ENCODE measurements at places on chromosomes 7 and 10.

GRCh38 chr10:6912424-6912823, 332.3 kb upstream of the PRKCQ start:
- no peak for DNase-seq

DNA sequence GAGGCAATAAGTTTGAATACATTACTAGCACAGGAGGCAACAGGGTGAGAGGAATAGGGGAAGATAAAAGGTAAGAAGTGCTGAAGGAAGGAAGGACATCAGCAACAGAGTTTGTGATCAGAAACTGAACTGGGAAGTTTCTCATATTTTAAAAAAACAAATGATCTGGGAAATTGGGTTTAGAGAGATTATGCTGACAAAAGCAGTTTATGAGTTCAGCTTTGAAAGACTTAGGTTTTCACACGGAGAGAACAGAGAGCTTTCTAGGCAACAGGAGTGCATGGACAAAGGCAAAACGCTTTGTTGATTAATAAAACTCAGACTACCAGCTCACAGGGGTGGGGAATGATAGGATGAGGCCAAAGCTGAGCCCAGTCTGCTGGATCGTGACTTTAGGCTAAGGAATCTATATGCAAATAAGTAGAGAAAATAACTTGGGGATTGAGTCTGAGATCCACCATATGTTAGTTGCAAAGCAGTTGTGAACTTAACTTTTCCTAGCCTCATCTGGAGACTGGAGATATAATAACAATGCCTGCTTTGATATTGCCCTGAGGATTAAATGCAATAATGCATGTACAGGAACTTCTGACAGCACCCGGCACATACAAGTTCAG, 4.2 kb downstream of the OSBPL3 start:
- DNase-seq: no peak

GRCh38 chr10:80474941-80475340, 20.8 kb downstream of the TSPAN14 start:
- no peak for DNase-seq

GRCh38 chr10:69549959-69550358, 23.3 kb downstream of the NEUROG3 start:
- no peak for DNase-seq

- no peak for DNase-seq
These were observed 232.1 kb downstream of the PTPRN2 start for GRCh38 chr7:158355456-158356065.

- DNase-seq: no peak
These were observed 88.8 kb downstream of the JCAD start for GRCh38 chr10:29970576-29970975.

GRCh38 chr7:17672783-17673182, 267.5 kb downstream of the SNX13 start:
- no peak for DNase-seq

GRCh38 chr10:23198940-23199767, 7.0 kb downstream of the PTF1A start:
- DNase-seq: no peak

DNA sequence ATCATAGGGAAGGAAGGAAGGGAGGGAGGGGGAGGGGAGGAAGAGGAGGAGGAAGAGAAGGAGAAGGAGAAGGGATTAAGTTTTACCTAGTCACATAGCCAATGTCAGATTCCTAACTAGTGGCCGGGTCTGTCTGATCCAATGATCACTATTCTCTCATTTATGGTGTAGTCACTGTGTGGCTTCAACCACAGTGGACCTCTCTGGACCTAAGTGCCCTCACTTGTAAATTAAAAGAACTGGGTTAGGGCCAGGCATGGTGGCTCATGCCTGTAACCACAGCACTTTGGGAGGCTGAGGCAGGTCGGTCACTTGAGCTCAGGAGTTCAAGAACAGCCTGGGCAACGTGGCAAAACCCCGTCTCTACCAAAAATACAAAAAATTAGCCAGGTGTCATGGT, 6.6 kb upstream of the SERPINE1 start:
- no peak for DNase-seq

- DNase-seq: no peak
These were observed 105.3 kb downstream of the SORCS1 start for GRCh38 chr10:107059068-107059804.

DNA sequence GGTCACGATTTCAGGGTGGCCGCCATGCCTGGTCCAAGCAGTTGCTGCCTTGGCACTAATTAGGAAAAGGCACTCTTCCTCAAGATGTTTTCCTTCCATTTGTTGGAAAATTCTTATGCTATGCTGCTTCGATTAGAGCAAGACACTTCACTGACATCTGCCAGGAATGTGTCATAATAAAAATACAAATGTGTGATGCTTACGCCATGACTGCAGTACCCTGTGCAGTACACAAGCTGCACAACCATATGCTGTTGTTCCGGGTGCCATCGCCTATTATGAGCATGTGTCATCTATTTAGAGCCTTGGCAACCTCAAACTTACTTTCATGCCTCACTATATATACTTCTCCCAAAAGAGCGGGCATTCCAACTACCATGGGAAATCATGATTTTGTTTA, 14.9 kb upstream of the MPP7 start:
- DNase-seq: no peak

- no peak for DNase-seq
These were observed 4.9 kb downstream of the SRRT start for GRCh38 chr7:100879685-100880261.

- DNase-seq: no peak
These were observed 765.8 kb downstream of the KCNMA1 start for GRCh38 chr10:76871697-76872295.

GRCh38 chr7:44767912-44768627, 19.4 kb downstream of the ZMIZ2 start:
- no peak for DNase-seq

DNA sequence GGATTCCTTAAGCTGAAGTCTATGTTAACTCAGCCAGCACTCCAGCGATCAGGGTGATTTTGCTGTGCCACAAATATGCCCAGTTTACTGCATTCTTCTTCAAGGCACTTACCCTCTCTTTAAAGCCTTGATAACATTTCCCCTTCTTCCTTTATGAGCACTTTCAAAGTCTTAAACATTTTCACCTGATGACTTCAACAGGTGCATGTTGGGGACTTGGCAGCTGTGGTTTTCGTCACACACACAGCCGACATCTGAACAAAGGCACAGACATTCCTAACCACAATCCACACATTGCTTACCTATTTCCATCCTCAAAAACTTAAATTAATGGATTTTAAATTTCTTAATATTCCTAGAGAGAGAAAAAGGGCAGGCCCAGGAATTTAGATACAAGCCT, 331.5 kb downstream of the CRPPA start:
- no peak for DNase-seq

GRCh38 chr7:145692237-145692950, 424.2 kb upstream of the CNTNAP2 start:
- DNase-seq: no peak

DNA sequence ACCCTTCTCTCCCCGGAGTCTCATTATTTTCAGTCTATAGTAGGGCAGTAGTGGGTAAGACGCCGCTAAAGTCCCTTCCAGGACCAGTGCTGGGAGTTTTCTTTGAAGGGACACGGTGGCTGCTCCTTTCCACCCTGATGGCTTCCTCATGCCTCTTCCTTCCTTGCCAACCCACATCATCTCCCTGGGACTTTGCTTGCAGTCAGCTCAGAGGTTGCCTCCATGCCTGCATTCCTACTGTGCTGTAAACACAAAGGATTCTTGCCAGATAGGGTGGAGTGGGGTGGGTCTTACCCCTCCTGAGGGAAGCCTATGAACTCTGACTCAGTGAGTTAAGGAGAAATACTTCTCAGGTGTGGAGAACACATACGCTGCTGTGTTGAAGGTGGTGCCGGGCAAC, 59.9 kb upstream of the IGFBP3 start:
- DNase-seq: no peak

GRCh38 chr7:42189535-42189934, 47.5 kb downstream of the GLI3 start:
- no peak for DNase-seq

GRCh38 chr10:68792115-68792514, 35.2 kb upstream of the STOX1 start:
- no peak for DNase-seq

DNA sequence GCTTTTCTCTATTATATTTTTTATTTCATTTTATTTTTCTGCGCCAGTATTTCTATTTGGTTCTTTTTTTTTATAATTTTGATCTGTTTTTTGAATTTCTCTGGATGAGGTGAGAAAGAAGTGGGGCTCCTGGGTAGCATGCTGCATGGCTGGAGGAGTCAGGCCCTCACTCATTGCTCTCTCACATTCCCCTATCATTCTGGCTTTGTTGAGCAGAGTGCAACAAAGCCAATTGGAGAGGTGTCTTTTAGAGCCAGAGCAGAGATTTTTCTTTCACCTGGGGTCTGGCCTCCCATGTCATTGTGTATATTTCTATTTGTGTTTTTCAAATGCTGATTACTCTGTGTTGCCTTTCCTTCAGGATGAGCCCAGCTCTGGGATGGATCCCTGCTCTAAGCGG, 330.0 kb upstream of the CDC14C start:
- DNase-seq: no peak

DNA sequence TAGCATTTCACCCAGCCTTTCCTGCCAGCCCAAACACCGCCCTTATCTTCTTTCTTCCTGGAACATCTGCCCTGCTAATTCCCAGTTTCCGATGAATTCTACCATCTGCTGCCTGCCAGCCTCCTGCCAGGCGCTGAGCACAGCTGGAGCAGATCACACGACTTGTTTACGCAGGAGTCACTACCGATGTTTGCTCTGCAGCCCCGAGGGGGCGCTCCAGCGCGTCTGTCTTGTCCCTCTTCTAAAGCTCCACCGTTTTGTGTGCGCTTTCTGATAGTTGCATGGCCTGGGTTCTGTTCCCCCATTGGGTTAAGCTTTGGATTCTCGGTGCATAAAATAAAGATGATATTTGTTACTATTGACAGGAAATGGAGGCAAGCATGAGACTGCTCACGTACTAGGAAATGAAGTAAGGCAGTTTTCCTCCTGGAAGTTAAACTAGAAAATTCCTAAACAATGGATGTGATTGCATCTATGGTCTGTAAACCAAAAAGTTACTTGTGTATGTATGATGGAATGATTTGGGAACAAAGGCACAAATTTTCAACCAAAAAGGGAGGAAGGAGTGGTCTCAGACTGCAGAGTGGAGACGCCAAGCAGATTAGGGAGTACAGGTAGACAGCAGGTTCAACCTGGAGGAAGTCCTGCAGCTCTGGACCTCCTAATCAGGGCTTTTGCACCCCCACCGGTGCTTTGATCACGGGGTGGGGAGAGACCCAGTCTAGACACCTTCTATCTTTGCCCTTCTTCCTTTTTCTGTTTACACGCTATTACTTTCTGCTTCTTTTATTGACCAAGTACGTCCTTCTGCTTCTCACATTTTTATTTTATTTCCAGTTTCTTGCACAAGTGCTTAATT, 2.2 kb upstream of the RBM17 start:
- DNase-seq: peak; percentile 90

DNA sequence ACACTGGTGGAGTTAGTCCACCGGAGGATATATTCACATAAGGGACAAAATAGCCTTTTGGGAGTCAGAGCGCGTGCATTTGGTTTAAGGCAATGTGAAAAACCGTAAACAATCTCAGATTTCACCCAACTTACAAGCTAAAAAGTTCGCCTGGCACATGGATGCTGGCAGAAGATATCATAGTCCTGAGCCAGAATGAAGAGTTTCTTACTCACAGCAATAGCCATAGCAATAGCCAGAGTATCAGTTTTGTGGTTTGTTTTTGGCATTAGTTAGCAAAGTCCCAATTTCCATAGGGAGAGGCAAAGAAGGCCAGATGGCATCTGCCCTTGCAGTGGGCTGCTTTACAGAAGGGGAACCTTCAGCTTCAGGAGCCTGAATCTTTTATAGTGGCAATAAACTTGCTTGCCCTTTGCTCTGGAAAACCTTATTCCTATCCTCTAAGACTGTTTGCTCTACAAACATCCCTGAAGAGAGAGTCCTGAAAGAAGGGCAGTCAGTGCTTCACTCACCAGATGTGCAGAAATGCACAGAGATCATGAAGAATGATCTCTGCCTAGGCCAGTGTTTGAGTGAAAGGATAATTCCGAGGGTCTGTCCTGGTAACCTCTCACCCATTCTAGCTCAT, 28.7 kb upstream of the RSBN1L start:
- DNase-seq: no peak

DNA sequence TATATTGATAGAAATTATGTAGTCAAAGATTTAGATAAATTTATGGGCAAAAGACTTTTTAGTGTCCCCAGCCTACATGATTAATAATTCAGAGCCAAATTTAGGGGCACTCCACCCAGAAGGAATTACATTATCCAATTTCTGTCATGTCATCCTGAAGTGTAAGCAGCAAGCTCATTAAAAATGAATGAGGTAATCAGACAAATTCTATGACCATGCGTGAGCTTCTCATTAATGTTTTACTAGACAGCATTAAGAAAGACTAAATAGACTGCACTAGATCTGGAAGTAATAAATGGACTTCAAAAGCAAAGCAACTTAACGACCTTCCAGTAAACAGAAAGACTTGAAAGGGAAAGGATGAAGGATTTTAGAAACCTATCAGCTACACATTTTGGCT, 22.7 kb upstream of the TRUB1 start:
- DNase-seq: no peak

GRCh38 chr10:88254091-88254490, 329.0 kb downstream of the RNLS start:
- DNase-seq: no peak

DNA sequence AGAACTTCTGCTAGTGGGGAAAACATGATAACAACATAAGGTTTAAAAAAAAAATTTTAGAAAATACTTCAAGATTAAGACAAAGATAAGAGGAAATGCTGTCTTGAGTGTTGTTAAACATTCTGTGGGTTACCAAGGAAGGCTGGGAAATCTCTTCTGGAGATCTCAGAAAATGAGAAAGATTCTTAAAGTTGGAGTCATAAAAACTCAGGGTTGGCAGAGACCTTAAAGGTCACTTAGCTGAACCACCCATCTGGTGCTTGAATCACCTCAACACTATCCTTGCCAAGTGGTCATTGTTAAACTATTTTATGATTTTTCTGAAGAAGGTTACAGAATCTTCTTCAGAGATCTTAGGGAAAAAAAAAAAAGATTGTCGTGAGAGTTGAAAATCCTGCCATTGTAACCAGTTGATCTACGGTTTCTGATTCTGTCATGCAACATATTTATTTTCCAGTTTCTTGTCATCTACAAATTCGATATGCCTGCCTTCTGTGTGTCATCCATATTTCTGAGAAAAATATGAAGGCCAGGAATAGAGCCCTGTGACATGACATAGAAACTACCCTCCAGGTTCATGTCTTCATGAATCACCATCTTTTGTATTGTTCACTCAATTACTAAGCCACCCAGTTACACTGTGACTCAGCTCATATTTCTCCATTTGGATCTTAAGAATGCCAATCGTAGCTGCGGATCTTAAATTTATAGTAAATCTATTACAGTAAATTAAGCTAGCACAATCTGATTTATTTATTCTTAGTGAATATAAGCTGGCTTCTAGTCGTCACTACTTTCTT, 179.2 kb downstream of the ST7 start:
- DNase-seq: no peak

Data from stimulated activated CD4-positive, alpha-beta T cell treated with anti-CD3 and anti-CD28 coated beads, Interleukin-4, amount 100 ng/mL, for 1 hour (primary cell).